ENCODE measurements at places on chromosomes 13 and 19.
A peak's percentile ranks its signal among the peaks of the same experiment; 100 is the strongest.

DNA sequence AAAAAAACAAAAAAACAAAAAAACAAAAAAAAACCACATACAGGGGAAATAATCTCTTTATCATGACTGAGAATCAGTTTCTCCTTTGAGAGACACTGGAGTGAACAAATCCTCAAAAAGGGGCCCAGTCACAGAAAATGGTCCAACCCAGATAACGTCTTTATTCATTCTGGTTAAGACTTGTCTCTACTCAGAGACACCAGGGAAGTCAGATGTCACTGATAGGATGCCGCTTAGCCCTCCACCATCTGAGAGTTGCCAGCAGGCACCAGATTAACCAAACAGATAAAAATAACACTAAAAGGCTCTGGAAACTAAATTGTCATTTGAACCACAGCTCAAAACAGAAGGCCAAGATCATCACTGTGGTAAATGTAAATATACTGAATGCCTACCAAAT is 1163.4 kb upstream of the ATXN8OS start:
- no peak for DNase-seq

DNA sequence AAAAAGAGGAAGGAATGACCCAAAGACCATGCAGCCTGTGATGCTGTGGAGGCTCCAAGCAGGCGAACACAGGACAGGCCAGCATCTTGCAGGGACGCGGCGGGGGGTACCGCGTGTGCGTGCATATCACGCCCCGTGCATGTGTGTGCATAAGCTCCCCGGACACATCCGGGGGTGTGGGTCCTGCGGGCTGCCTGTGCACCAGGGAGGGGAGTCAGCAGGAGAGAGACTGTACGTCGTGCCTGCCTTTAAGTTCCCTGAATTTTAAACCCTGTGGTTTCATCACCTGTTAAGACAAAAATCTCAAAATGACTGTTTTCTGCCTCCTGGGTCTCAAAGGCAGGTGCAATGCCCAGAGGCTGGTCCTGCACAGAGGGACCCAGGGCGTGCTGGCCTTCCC is 16.6 kb downstream of the ADAT3 start:
- DNase-seq: no peak

DNA sequence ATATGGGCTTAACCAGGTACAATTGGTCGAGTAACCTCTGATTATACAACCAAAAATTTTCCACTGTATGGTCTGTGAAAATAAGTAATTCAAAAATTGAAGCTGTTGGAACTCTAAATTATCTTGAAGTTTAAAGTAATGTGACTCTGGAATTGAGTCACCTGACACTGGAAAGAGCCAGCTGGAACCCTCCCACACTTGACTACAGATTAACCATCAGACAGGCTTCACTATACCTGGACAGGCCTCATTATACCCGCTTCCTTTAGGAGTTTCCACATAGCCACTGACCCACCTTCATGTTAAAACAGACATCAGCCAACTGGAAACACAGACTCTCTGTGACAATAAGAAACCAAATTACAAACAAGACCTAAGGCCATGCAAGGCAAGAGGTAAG is 1.3 kb downstream of the ZNF433 start:
- DNase-seq: no peak

- DNase-seq: no peak
Observed at GRCh38 chr19:56177564-56178243, 1.9 kb downstream of the GALP start.

GRCh38 chr19:7265963-7266362 is 28.3 kb downstream of the INSR start:
- no peak for DNase-seq

- peak; percentile 34 for DNase-seq
Observed at GRCh38 chr13:77028202-77028601, 1.2 kb upstream of the FBXL3 start.

- no peak for DNase-seq
Observed at GRCh38 chr19:29483641-29483920, 42.2 kb upstream of the VSTM2B start.

- no peak for DNase-seq
Observed at GRCh38 chr19:1111641-1112267, 8.0 kb downstream of the GPX4 start.

DNA sequence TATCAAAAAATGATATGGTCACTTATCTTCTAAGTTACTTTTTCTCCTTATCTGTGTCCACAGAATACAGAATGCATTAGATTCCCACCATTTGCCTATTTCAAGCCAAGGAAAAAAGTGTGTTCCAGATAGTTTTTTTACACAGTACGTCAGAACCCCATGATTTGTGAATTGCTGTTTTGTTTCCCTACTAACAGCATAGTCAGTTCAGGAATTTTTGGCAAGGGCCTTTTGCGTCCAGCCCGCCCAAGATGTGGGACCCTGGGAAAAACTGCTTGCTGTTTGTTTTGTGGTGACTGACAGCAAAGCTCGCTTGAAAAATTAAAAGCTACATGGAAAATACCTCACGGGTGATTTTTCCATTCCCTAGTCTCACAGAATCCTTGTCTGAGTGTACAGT is 20.4 kb upstream of the FAM216B start:
- no peak for DNase-seq

GRCh38 chr13:111659219-111659775 is 338.9 kb downstream of the TEX29 start:
- DNase-seq: no peak

DNA sequence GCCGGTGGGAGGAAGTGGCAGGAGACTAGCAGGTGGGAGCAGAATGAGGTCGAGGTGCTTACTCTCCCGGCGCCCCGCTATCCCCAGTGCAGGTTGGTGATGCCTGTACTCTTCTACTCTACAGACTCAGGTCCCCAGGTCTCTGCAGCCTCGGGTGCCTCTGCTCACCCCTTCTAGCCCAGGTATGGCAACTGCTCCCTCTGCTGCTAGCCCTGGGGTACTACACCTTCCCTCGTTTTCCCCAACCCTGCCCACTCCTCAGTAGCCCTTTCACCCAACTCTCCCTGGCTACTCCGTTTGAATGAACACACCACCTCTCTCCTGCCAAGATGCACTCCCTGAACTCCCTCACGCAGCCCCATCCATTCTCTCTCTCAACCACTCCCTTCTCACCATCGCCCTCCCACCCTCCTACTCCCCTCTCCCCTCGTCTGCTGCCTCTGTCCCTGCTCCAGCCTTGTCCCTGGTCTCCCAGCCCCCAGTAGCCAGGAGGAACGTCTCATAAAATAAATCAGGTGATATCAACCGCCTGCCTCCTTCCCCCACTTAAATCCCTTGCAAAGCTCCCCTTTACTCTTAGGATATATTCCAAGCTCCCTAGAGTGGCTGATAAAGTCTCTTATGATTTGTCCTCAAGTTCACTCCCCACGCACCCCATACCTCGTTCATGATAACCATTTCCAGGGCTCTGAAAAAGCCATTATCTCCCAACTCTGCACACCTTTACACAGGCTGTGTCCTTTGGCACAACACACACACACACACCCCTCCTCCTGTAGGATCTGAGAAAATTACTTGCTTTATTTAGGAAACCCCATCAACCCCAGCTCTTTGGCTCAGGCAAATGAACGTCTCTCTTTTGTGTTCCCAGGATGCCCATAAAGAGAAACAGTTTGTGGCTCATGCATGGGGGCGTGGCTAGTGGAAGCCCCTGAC is 8.2 kb upstream of the MEIS3 start:
- peak; percentile 75 for DNase-seq

GRCh38 chr13:92991692-92992091 is 234.9 kb upstream of the GPC6 start:
- DNase-seq: no peak

GRCh38 chr19:55080121-55080967 is 4.7 kb downstream of the EPS8L1 start:
- peak; percentile 93 for DNase-seq

DNA sequence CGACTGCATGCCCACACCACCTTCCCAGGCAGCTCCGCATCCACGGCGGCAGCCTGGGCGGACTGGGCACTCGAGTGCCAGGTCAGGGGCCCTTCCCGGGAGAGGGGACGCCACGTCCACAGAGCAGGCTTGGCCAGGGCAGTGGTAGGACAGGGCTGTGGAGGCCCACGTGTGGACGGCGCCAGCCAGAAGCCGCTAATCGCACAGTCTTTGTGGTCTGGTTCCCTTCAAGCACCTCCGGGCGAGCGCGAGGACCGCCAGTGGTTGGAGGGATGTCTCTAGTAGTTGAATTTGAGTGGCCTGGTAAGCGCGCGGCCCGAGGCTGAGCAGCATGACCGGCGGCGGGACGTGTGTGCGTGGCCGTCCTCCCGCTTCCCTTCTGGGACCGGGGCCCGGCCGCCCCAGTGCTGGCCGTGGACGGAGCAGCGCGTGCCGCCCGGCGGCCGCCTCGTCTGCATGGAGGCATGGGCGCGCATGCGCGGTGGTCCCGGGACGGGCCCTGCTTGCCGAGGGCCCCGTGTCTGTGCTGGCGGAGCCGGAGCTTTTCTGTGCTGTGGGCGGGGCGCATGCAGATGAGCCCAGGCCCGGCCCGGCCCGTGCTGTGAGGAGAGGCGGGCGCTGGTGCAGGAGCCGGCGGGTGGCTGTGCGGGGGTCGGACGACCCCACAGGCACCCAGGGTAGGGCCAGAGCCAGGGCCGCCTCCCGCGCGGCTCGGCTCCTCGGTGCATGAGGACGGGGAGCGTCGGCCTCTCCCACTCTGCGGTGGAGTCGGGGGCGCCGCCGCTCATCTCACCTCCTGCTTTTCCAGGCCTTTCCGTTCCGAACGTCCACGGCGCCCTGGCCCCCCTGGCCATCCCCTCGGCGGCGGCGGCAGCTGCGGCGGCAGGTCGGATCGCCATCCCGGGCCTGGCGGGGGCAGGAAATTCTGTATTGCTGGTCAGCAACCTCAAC is 8.6 kb downstream of the PTBP1 start:
- no peak for DNase-seq

DNA sequence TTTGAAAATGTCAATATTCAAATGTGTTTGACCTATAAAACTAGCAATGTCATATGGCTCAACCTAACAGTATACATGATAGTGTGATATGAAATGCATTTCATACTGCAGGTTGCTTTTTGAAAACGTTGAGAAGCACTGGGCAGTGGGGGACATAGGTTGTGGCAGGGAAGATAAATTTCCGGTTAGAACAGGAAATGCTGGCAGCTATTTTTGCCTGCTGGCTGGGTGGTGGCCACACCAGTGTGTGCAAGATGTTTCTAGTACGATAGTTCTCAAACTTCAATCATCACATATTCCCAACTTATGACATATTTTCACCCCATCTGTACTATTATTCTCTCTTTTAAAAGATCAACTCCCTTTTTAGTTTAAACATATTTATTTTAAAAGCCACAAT is 17.2 kb downstream of the FXYD5 start:
- DNase-seq: no peak

DNA sequence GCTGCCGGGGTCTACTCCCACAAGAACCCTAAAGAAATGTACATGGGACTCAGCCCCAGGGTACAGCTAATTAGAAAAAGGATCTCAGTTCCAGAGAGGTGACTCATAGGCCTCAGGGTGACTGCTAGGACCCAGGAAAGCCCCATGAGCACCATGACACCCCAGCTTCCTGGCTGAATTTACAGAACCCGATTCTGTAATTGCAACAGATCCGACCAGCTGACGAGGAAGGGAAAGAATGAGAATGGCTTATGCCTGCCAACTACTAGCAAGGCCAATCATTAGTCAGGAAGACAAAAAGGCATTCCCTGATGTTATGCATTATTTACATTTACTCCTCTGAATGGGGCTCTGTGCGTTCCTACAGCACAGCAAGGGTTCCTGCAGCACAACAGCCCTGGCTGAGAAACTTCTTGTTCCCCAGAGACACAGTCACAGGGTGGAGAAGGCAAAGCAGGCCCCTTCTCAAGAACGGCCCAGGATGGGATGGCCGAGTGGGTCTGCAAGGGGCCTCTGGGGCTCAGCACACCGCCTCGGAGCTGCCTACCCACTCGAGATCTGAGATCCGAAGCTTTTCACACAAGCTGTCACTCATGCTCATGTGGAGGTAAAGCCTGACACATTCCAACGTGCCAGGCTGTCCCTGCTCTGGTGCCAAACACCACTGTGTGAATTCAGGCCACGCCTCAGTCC is 27.2 kb downstream of the PBX4 start:
- no peak for DNase-seq

DNA sequence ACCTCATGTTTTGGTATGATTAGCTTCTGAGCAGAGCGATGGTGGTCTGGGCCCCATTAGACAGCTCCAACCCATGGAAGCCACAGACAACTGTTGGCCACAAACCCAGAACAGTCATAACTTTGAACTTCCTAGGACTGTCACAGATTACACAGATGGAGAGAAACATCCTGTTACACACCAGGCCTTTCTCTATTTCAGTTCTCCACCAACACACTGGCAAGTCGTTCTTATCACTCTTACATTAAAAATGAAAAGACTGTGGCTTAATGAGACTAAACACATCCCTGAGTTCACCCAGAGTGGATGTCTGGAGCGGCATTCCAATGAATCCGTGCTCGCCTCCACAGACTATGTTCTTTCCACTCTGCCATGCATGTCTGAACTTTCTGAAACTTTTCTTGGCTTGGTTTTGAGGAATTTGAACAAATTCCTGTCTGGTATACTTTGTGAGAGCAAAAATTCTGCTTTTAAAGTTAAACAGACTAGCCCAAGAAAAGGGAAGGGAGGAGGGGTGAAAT is 109.1 kb downstream of the NALCN start:
- no peak for DNase-seq

DNA sequence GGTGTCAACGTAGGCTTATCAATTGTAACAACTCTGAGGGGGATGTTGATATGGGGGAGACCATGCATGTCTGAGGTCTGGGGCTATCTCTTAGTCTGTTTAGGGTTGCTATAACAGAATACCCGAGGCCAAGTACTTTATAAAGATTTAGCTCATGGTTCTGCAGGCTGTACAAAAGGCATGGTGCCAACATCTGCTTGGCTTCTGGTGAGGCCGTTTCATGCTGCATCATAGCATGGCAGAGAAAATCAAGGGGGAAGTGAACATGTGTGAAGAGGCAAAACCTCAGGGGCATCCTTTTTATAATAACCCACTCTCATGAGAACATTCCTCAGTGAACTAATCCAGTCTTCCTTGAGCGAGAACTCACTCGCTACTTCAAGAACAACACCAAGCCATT is 353.8 kb downstream of the ENOX1 start:
- no peak for DNase-seq

- no peak for DNase-seq
Observed at GRCh38 chr13:74103196-74103595, 31.0 kb downstream of the KLF12 start.

DNA sequence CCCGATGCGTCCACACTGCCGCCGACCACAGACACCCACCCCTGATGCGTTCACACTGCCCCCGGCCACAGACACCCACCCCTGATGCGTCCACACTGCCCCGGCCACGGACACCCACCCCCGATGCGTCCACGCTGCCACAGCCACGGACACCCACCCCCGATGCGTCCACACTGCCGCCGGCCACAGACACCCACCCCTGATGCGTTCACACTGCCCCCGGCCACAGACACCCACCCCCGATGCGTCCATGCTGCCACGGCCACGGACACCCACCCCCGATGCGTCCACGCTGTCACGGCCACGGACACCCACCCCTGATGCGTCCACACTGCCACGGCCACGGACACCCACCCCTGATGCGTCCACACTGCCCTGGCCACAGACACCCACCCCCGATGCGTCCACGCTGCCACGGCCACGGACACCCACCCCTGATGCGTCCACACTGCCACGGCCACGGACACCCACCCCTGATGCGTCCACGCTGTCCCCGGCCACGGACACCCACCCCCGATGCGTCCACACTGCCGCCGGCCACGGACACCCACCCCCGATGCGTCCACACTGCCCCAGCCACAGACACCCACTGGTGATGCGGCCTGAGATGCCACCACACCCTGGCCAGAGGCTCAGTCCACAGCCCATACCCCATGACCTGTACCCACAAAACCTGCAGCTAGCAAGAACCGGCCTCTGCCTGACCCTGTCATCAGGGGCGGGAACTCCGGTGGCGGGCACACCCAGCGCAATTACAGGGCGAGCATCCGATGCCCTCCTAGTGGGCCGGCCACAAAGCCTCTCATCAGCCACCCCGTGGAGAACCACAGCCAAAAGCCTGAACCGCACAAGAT is 28.4 kb downstream of the RASA3 start:
- DNase-seq: no peak

Data from HEK293T (cell line).